ENCODE measurements at places on chromosomes 3 and 15.

DNA sequence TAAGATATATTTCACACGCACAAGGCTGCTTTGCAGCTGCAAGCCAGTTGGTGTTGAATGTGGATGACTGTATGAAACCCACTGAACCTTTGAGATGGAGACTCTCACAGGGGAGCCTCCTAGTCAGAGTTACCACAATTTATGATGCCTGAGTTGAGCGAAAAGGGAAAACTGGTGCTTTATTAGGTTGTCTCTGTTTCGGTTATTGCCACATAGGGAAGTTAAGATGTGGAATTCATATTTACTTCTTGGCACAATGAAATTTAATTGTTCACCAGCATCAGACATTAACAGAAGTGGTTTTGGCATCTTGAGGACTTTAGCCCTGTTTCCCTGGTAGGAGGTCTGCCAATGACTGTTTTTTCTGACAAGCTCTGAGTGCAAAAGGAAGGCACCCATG lies 358.2 kb downstream of the SQOR start:
- DNase-seq, result no peak

DNA sequence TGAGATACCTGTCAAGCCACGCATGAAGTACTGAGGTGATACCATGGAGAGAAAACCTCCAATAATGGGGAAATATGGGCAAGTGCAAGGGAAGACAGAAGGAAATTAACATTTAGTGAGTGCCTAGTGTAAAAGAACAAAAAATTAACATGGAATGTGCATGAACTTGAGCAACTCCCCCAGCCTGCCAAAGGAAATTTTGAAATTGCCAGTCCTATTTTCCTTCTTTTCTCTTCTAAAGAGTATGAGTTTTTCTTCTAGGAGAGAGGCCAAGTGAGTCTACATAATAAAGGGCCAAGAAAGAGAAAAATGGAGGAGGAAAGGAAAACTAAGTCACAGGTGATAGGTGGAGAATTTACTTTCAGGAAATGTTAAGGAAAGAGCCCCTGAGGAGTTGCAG lies 602.4 kb upstream of the MDFIC2 start:
- DNase-seq, result no peak

GRCh38 chr3:113194823-113195401 lies 16.4 kb upstream of the BOC start:
- peak; percentile 69 for DNase-seq

DNA sequence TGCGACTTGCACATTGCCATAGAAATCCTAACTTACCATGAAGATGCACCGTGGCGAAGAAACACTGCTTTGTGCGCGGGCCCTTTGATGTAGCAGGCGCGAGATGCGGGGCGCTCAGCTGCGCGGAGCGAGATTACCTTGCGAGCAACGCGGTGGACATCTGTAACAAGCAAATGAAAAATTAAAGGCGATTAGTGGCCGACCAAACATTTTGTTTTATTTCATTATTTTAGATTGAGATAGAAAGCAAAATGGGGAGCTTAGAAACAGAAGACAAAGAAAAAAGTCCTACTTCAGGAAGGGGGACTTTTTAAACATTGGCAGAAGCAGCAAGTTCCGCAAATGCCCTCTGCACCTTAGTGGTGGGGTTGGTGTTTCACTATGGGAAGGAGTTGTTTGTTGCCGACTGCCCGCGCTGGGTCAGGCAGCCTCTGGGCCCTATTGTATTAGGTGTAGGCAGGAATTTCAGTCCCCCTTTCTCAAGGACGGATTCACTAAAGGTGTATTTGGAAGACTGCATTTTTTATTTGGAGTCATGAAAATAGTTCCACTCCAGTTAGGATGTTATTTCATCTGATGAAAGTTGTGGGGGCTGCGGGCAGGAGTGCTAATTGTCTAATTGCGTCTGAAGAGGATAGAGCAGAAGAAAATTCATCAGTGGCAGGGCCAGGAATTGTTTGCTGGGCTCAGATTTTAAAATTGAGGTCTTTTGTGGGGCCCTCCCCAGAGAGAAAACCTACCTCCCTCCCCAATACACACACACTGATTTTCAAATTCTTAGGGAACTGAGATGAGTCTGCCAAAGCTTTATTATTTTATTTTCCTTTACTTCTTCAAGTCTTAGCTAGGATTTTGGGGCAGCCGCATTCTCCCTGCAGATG lies 17.4 kb downstream of the ZIC4 start:
- no peak for DNase-seq

GRCh38 chr15:47820057-47820746 lies 102.9 kb downstream of the SEMA6D start:
- DNase-seq, result no peak

DNA sequence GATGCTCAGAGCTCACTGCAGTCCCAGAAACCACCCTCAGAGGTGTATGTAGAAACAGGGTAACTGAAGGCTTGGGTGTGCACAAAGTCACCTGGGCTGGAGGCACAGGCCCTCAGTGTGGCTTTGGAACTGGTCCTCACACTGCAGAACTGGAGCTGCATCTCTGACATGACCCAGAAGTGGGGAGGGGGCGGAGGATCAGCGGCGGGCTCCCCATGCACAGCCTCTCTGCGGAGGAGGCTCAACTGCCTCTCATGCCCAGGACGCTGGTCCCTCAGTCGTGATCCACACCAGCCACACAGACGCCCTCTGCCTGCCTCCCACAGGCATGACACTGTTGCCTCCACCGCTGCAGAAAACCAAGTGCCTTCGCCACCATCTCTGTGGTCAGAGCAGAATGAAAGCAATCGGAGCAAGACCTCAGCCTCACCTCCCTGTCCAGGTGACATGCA lies 73.7 kb downstream of the TM2D3 start:
- DNase-seq, result peak; percentile 4

GRCh38 chr3:144185276-144185675 lies 213.7 kb downstream of the DIPK2A start:
- no peak for DNase-seq

GRCh38 chr3:48651771-48652170 lies 10.9 kb downstream of the CELSR3 start:
- DNase-seq, result no peak

GRCh38 chr15:99408236-99409096 lies 157.2 kb downstream of the LRRC28 start:
- DNase-seq, result no peak
